AML-193 (cell line): ENCODE measurements at places on chromosomes 3 and 15.

- DNase-seq, result no peak
Observed at GRCh38 chr3:62414786-62415185, 41.4 kb upstream of the FEZF2 start.

DNA sequence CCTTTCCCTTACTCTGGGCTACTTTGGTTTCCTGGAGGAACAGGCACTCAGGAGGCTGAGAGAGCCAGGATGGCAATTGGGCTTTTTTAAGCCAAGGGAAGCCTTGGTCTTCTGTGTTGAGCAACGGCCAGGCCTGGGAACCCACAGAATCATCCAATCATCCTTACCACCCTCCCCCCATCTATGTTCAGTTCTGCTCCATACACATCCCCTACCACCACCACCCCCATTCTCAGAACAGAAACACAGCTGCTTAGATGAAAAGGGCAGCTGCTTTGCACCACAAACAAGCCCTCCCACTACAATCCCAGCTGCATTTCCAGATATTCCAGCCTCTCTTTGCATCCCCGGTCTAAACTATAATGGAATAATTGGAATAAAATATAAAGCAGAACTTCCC is 21.0 kb downstream of the SEMA5B start:
- no peak for DNase-seq

DNA sequence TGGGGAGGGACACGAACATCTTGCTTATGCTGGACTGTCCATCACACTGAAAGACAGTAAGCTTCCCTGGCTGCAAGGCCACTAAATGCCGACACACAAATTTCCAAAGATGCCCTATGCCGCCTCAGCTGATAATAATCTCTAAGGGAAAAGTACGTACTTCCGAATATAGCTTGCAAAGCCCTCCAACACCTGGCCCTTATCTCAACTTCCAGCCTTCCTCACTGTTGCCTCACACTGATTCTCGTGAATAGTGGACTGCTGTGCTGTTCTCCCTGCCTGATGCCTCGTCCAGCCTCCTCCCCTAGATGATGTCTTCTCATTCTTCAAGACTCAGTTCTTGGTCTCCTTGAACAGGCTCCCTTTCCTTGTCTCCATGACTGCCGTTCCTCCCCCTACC is 72.3 kb downstream of the CD47 start:
- no peak for DNase-seq

DNA sequence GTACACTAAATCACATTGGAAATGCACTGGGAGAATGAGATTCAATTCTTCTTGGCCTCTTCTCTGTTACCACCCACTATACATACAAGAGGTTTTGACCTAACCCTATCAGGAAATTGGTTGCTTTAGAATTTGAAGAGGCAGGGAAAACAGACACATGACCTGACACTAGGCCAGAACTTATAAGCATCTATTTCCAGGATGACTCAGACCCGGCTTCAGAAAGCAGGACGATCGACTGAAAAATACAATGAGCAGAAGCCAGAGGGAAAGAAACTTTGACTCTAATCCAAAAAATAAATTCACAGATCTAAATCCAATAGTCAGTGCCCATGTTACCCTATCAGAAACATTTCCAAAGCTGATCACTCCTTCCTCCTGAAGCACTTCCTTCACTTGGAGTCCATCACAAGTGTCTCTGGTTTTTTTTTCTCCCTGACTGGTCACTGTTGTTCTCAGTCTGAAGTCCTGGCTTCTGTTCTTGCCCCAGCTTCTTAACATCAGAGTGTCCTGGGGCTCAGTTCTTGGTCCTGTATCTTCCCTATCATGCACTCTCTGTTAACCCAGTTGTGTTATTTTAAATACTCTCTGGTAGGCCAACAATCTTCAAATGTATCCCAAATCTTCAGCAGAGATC is 133.6 kb downstream of the P2RY1 start:
- DNase-seq, result no peak

GRCh38 chr3:58666683-58667082 is at the start of gene FAM3D:
FAM3D (minus strand) TSS chr3:58666774; CDS start chr3:58655563, 11,211 bp downstream.
- peak; percentile 28 for DNase-seq

- DNase-seq, result no peak
Observed at GRCh38 chr3:59482684-59483083, 432.9 kb upstream of the CFAP20DC start.
